ENCODE measurements at places on chromosomes 7 and 10. TPM values are rescaled to one million over a fixed set of nuclear protein-coding genes. Genes with fewer than 3 reads are reported as not detected.

DNA sequence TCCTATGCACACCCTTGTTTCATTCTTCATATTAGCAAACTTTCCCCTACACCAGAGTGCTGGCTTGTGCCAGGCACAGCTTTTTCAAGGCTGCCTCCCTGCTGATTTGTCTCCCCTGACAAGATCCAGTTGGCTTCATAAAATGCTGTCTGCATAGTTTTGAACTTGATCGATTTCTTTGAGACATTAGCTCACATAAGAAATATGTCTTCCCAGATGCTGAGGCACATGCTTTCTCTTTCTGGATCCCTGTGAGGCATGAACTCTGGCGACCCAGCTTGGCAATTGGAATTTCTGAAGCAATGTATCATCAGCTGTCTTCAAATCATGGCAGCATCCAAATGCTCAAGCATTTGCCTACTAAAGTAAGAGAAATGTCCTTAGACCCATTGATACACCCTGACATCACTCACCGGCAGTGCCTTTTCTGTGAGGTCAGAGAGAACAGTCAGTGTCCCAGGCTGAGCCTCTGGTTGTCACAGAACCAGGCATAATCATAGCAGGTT is 616.4 kb upstream of the GHITM start:
- H3K27ac ChIP-seq, result no peak overlapping the region
- no peak overlapping the region for H3K4me3 ChIP-seq
- no peaks in the 10 kb centered on the region for H3K27me3 ChIP-seq
- no peak for DNase-seq

DNA sequence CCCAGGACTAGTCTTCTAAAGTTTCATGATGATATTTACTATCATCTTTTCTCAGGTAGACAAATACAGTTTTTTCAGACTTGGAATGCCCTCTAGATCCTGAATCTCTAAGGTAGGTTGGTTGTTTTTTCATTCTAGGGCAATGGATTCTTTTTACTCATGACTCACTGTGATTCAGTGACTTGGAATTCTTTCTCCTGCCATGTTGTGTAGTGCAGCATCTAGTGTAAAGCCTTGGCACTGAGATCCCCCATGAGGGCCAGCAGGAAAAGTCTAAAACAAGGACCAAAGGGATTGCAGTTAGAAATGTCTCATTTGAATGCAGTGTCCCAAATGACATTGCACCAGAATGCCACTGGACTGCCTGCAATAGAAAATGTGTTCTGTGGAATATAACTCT is 430.4 kb downstream of the NEBL start:
- no peak overlapping the region for H3K27ac ChIP-seq
- no peaks in the 10 kb centered on the region for H3K4me1 ChIP-seq
- H3K4me3 ChIP-seq, result no peak overlapping the region
- no peak for DNase-seq
- H3K36me3 ChIP-seq, result no peaks in the 10 kb centered on the region

GRCh38 chr7:76108540-76109233 is 60.8 kb downstream of the MDH2 start:
- H3K27ac ChIP-seq, result peak overlapping the region; percentile 12
- DNase-seq, result peak; percentile 69
- H3K4me3 ChIP-seq, result no peak overlapping the region

DNA sequence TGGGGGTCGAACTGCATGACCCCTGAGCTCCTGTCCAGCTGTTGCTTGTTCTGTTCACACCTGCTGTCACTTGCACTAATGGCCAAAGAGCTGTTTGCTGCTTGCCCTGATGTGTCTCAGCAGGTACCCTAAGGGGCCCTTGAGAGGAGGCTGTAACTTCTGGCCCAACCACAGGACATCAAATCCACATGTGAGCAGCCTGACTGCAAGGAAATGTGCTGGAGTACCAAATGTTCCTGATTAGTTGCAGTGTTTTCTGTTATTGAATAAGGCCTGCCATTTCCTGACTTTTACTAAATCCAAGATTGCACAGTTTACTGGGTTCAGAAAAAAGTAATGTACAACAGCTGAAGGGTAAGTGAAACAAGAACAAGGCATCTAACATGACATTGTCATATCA is 91.7 kb upstream of the IL6 start:
- H3K27ac ChIP-seq, result no peak overlapping the region
- no peak overlapping the region for H3K4me3 ChIP-seq
- no peaks in the 10 kb centered on the region for H3K27me3 ChIP-seq
- no peak for DNase-seq
- no peaks in the 10 kb centered on the region for H3K4me1 ChIP-seq
- H3K36me3 ChIP-seq, result no peaks in the 10 kb centered on the region

DNA sequence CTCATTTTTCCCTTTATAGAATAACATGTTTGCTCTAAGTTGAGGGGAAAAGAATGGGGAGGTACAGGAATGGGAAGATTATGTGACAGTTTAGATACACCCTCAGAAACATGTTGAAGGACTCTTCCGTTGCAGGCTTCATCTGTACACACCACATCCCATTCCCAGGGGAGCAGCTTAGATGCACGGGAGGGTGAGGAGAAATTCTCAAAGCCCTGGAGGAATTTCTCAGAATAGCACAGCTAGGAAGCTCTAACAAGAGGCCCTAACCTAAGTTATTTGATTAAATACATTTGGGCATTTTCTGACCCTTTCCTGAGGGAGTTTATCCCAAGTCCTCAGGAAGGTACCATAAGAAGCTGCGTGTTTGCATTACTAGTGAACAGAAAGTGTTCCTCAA is 660.2 kb upstream of the IGFBP3 start:
- no peaks in the 10 kb centered on the region for H3K27me3 ChIP-seq
- no peaks in the 10 kb centered on the region for H3K4me1 ChIP-seq
- H3K27ac ChIP-seq, result no peak overlapping the region

DNA sequence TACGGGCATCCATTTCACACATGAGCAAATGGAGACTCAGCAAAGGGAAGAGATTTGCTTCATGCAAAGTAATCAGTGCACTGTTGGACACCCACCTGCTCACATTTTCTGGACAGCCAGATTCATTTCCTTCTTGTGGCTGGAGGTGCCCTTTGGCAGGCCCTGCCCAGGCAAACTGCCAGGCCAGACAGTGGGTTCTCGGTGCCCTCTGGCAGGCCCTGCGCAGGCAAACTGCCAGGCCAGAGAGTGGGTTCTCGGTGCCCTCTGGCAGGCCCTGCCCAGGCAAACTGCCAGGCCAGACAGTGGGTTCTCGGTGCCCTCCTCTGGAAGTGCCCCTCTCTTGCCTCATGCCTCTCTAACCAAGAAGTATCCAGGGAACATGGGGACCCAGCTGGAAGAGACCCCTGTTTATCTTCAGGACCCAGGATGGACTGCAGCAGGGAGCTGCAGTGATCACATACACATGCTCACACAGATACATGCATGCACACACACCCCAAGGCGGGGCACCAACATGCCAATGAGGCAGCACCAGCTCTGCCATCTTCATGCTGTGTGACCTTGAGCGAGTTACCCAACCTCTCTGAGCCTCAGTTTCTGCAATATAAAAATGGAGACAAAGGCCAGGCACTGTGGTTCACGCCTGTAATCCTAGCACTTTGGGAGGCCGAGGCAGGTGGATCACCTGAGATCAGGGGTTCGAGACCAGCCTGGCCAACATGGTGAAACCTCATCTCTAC is 67.1 kb downstream of the OAT start:
- no peaks in the 10 kb centered on the region for H3K27me3 ChIP-seq
- H3K27ac ChIP-seq, result no peak overlapping the region
- no peak overlapping the region for H3K4me3 ChIP-seq
- peaks cover 3% of the 10 kb centered on the region for H3K4me1 ChIP-seq
- DNase-seq, result no peak
- no peaks in the 10 kb centered on the region for H3K36me3 ChIP-seq

DNA sequence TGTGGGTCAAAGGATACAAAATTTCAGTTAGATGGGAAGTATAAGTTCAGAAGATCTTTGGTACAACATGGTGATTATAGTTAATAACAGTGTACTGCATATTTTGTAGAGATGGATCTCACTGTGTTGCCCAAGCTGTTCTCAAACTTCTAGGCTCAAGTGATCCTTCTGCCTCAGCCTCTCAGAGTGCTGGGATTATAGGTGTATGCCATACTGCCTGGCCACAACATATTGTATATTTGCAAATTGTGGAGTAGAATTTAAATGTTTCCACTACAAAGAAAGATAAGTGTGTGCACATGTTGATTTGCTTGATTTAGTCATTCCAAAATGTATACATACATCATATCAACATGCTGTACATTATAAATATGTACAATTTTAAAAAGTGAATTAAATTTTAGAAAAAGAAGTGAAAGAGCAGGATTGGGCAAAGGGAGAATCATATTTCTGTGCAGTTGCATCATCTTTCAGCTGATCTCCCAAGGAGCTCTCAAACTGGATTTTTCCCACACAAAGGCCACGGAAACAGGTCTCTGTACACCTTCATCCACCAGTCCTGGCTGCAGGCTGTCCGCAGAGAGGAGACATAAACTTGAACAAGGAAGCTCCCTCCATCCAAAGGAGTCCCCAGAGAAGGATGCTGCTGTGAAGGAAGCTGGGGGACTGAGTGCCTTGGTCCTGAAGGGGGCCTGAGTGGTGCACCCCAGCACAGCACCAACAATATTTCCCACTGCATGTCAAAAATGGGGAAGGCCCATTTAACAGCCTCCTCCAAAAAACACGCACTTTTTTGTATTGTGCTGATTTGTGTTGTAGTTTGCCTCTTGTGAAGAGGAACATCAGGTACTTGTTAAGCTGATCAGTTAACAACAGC is 217.1 kb upstream of the GHITM start:
- no peaks in the 10 kb centered on the region for H3K4me1 ChIP-seq
- no peak for DNase-seq
- H3K27ac ChIP-seq, result no peak overlapping the region
- H3K4me3 ChIP-seq, result no peak overlapping the region

- DNase-seq, result no peak
- H3K27me3 ChIP-seq, result no peaks in the 10 kb centered on the region
- no peak overlapping the region for H3K27ac ChIP-seq
- no peak overlapping the region for H3K4me3 ChIP-seq
- no peaks in the 10 kb centered on the region for H3K4me1 ChIP-seq
Observed at GRCh38 chr7:117005449-117005848, 52.1 kb downstream of the ST7 start.

- no peak overlapping the region for H3K27ac ChIP-seq
- H3K36me3 ChIP-seq, result no peaks in the 10 kb centered on the region
- no peaks in the 10 kb centered on the region for H3K4me1 ChIP-seq
- H3K27me3 ChIP-seq, result no peaks in the 10 kb centered on the region
- no peak overlapping the region for H3K4me3 ChIP-seq
- DNase-seq, result no peak
Observed at GRCh38 chr7:11591943-11592342, 240.1 kb downstream of the THSD7A start.

DNA sequence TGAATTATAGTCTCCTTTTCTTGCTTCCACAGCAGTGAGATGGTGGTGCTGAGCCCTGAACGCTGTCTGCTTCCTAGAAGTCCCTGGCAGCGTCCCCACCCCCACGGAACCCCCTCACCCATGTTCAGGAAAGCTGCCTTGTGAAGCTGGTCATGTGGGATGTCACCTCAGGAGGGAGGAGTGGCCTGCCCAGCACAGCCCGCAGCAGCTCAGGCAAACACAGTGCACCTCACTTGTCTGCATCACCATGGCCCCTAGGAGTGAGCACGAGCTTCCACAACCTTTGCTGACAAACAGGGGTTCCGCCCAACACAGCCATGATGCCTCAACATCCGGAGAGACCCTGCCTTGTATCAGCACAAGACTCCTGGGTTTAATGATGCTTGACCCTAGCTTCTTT is 508.9 kb downstream of the RPS24 start:
- H3K4me1 ChIP-seq, result no peaks in the 10 kb centered on the region
- H3K27me3 ChIP-seq, result no peaks in the 10 kb centered on the region

- no peaks in the 10 kb centered on the region for H3K36me3 ChIP-seq
- no peak overlapping the region for H3K27ac ChIP-seq
- no peak for DNase-seq
- peaks cover 6% of the 10 kb centered on the region for H3K4me1 ChIP-seq
- H3K27me3 ChIP-seq, result no peaks in the 10 kb centered on the region
Observed at GRCh38 chr10:95730233-95730632, 25.7 kb upstream of the ENTPD1 start.

- no peaks in the 10 kb centered on the region for H3K4me1 ChIP-seq
- no peaks in the 10 kb centered on the region for H3K36me3 ChIP-seq
- H3K27ac ChIP-seq, result no peak overlapping the region
Observed at GRCh38 chr7:117639966-117640365, 160.1 kb downstream of the CFTR start.

Gene GHITM
- 220 TPM for total RNA-seq

All from testis (tissue), 5 donors.